ENCODE measurements at places on chromosomes 6 and 20. TPM values are rescaled to one million over a fixed set of nuclear protein-coding genes. Genes with fewer than 3 reads are reported as not detected.

The LHFPL5 gene
- total RNA-seq: not detected

The MAPK13 gene
- 2.6 TPM for total RNA-seq

The OPRL1 gene
- 1.9 TPM for total RNA-seq

The C6orf52 gene
- total RNA-seq: not detected

The TRIM10 gene
- total RNA-seq: not detected

The TAB2 gene
- 90.0 TPM for total RNA-seq

The RTN4IP1 gene
- total RNA-seq: 2.9 TPM

The IMPG1 gene
- total RNA-seq: not detected

The OOEP gene
- not detected for total RNA-seq

The CLDN20 gene
- not detected for total RNA-seq

The DLL1 gene
- total RNA-seq: 11.9 TPM

The SLC17A4 gene
- total RNA-seq: not detected

The PSORS1C1 gene
- total RNA-seq: 0.33 TPM

The FAM83D gene
- 0.57 TPM for total RNA-seq

The PMEPA1 gene
- total RNA-seq: 8.5 TPM

The BTN1A1 gene
- not detected for total RNA-seq
